ENCODE measurements at places on chromosomes 2 and 18. TPM values are rescaled to one million over a fixed set of nuclear protein-coding genes. Genes with fewer than 3 reads are reported as not detected.

Gene METTL21A
- 10.9 TPM for polyA plus RNA-seq

Gene VWA3B
- polyA plus RNA-seq: not detected

Gene NT5DC4
- polyA plus RNA-seq: not detected

Gene SPEG
- 6.8 TPM for polyA plus RNA-seq

Gene SCN3A
- polyA plus RNA-seq: 0.21 TPM

Gene C2orf15
- polyA plus RNA-seq: not detected

Gene UGT1A4
- not detected for polyA plus RNA-seq

Gene MAL
- 1.8 TPM for polyA plus RNA-seq

Gene ZNG1B
- 19.0 TPM for polyA plus RNA-seq

Gene CLEC4F
- polyA plus RNA-seq: 1.6 TPM

Gene CHMP1B
- 14.3 TPM for polyA plus RNA-seq

Gene IL36A
- polyA plus RNA-seq: not detected

Gene RNU2-63P
- not detected for polyA plus RNA-seq

Gene KCNF1
- polyA plus RNA-seq: not detected

Gene ADAM23
- 0.07 TPM for polyA plus RNA-seq

Gene DSG4
- polyA plus RNA-seq: not detected

Gene PSMA8
- not detected for polyA plus RNA-seq

Gene GPR45
- polyA plus RNA-seq: not detected

Gene SLC30A3
- polyA plus RNA-seq: 0.08 TPM

Gene LYG1
- 0.65 TPM for polyA plus RNA-seq

Gene IL1F10
- not detected for polyA plus RNA-seq

Gene MYO3B
- 0.28 TPM for polyA plus RNA-seq

Data from adipose tissue (tissue), 3 donors.